Sciatic nerve (tissue), 2 donors: ENCODE measurements at places on chromosomes 4 and X.

DNA sequence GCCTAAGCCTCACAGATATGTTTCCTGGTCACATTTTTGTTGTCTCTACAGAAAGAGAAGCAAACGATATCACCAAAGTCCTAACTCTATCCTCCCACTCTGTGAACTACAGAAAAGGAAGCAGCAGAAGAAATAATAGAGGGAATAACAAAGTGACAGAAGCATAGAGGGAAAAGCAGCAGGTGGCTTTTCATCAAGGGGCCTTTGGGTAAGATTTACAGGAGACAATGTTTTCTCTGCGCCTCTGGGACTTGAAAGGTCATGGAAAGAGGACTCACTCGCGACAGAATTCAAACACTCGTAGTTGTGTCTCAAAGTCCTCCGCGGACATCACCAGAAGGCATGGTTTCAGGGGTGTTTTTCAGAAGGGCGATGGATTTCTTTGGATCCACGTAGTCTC is 66.1 kb downstream of the SORBS2 start:
- no peak for DNase-seq

DNA sequence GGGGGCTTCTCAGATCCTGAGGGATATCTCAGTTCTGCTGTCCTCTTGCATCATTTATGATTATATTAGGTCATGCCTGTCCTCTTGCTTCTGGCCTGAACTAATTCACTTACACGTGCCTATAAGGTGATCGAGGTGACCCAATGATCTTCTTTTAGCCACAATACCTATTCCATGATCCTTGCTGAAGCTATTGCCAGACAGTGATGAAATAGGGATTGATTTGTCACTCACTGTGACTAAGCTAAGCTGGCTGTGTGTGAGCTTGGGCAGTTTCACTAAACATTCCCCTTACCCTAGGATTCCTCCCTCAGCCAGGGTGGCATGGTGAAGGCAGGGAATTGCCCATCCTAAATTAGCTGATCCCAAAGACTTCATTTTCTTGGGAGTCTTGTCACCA is 19.0 kb downstream of the HADH start:
- DNase-seq, result no peak

GRCh38 chr4:106481801-106482200 is 113.2 kb upstream of the GIMD1 start:
- DNase-seq, result no peak

- DNase-seq, result no peak
Measured at GRCh38 chr4:154422152-154422551, 69.4 kb downstream of the DCHS2 start.

DNA sequence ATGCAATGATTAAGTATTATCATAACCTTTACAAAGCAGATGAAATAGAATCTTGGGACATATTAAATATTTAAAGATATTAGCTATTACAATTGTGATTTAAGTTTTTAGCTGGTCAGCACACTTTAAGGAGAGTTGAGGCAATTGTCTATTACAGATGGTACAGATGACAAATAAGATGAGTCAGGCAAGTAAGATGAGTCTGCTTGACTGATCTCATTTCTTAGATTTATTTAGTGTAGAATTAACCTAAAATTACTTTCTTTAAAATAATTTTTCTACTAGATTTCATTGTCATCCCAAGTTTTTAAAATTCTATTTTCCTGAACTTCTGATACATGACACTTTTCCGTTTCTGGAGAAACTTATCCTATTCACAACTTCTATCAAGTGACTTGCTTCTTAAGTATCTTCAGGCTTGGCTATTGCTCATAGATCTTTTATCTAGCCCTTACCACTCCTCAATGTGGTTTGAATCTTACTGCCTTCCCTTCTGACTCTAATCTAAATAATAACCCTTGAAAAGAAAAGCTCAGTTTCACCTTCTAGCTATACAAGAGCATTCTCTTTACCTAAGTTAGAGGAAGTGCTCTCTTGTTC is 32.9 kb downstream of the CXCL1 start:
- no peak for DNase-seq

DNA sequence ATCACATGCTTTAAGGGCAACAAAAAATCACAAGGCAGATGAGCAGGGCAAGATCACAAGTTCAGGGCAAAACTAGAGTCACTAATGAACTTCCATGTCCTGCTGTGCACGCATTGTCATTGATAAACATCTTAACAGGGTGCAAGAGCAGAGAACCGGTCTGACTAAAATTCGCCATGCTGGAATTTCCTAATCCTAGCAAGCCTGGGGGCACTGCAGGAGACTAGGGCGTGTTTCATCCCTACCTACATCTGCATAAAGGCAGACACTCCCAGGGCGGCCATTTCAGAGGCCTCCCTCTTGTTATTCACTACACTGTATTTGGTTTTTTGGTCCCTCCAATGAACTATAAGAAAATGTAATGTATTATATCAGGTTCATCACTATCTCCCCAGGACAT is 203.6 kb downstream of the ARHGEF9 start:
- no peak for DNase-seq

DNA sequence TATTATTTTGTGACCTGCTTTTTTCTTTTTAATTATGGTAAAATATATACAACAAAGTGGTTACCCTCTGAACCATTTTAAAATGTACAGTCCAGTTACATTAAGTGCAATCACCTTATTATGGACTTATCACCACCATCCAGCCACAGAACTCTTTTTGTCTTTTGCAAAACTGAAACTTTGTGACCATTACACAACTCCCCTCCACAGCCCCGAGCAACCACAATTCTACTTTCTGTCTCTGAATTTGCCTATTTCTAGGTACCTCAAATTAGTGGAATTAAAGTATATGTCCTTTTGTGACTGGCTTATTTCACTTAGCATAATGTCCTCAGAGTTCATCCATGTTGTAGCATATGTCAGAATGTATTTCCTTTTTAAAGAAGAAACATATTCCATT is 39.3 kb upstream of the WWC2 start:
- DNase-seq, result no peak

- DNase-seq, result no peak
Measured at GRCh38 chr4:185868983-185869382, 57.0 kb upstream of the SORBS2 start.

DNA sequence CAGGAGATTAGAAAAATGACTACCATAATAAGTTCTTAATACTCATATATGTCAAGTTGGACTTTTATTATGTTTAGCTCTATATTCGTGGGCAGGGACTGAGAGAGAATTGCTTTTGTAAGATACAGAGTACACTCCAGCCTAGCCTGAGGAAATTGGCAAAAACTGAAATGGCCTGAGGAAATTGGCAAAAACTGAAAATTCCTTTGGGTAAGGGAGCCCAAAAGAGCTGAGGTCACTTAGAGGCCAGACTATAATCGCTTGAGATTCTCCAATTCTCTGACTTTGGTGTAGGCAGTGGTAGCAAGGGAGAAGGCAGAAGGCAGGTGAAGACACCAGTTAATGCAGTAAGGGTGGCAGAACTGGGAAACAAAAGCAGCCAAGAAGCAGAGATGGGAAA is 124.5 kb upstream of the HCCS start:
- no peak for DNase-seq

DNA sequence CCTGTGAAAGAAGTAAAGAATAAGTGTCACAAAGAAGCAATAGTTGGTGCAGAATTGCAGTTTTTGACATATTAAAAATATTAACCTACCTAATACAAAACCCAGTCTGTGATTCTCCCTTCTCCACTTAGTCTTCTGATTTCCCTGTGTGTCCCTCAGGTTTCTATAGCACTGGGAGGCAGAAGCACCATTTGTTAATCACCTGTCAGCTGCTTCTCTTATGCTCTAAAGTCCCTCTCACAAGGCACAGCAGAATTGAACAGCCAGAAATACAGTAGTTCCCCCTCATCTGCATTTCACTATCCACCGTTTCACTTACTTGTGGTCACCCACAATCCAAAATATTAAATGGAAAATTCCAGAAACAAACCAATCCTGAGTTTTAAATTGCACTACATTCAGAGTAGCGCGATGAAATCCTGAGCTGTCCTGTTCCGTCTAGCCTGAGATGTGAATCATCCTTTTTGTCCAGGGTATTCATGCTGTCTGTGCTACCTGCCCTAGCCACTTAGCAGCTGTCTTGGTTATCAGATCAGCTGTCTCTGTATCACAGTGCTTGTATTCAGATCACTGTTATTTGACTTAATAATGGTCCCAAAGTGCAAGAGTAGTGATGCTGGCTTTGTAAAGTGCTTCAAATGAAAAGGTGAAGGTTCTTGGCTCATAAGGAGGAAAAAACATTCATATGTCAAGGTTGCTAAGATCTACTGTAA is 984.1 kb upstream of the GRID2 start:
- no peak for DNase-seq

DNA sequence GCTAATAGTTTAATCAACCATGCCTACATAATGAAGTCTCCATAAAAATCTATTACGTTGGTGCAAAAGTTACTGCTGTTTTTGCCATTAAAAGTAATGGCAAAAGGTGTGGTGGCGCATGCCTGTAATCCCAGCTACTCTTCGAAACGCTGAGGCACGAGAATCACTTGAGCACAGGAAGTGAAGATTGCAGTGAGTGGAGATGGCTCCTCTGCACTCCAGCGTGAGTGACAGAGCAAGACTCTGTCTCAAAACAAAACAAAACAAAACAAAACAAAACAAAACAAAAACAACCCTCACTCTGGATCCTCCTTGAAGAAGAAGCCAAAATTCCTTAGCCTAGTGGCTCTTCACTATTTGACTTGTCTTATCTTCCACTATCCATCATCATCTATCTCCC is 78.0 kb downstream of the MSN start:
- no peak for DNase-seq

DNA sequence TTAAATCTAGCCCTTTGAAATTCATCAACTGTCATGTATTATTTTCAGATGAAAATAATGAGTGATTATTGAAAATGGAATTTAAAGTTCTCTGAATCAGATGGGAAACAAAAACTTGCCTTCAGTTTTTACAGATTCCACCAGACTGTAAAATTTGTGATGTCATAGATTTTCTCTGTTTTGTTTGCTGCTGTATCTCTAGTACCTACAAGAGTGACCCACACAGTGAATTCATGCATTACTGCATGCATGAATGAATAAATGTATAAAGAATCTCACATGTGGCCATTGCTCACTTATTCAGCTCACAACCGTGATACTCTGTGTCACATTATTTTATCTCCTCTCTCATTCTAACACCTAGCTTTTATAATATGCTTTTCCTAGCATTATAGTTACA is 532.2 kb upstream of the AGA start:
- DNase-seq, result no peak

DNA sequence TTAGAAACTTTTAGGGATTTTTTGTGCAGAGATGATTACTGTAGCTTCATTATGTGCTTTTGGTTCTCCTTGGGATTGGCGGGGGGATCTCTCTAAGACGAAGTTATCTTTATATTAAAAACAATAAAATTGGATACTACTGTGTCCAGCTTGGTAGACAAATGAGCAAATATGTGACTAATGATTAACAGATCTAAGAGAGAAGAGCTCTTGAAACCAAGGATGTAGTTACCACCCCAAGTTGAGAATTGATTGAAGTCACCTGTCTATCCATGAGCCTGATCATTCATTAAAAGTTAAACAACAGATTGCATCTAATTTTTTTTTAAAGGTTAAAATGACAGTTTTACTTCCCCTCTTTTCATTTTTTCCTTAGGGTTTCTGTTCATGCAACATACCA is 8.7 kb downstream of the PAICS start:
- DNase-seq, result no peak

- DNase-seq, result no peak
Measured at GRCh38 chr4:132859929-132860328, 289.2 kb upstream of the PCDH10 start.

DNA sequence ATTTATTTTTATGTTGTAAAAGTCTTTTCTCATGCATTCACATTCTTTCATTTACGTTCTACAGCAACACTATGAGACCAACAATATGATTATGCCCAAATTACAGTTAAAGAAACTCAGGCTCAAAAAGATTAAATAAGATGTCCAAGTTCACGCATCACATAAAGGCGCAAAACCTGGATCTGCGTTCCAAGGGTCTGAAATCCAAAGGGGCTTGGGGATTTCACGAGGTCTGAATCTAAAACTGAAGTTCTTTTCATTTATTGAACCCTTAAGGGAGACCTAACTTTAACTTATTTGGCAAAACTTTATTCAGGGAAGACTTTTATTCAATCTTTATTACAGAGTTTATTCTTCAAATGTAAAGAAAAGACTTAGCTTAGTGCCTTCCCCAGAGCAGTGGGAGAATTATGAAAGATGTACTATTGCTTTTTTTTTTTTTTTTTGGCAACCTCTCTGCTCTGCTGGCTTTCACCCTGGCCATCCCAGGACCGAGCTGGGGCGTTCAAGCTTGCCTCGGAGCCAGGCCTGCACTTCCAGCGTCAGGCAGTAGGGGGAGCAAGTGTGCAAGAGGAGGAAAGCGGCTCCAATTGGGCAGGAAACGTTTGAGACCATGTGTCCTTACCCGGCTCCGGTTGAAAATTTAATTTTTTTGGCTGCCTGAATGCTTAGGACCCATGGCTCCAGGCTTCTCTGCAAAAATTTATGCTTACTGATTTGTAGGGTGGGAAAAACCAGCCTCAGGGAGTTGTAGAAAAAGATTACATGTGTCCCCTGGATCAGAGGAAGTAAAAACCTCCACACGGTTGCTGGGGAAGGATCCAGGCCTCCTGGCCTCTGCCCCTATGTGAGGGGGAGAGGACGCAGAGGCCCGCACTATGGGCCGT is 344.3 kb upstream of the KLF3 start:
- DNase-seq, result peak; percentile 99

- DNase-seq, result no peak
Measured at GRCh38 chr4:118973295-118973694, 84.6 kb downstream of the SYNPO2 start.

DNA sequence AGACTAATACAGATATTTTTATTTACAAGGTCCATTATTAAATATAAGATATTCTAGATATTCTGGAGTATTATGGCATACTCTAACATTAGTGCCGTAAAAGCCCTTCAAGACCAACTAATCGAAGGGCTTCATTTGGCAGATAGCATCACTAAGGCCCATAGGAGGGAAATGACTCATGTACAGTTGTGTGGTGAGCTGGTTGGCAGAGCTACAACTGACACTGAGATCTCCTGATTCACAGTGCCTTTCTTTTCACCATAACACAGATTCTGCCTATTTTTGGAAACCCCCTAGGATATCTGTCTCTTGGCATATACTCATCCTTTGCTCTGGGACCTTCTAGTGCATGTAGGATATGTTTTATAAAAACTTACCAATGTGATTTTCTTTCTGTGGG is 201.7 kb upstream of the AFF2 start:
- no peak for DNase-seq

DNA sequence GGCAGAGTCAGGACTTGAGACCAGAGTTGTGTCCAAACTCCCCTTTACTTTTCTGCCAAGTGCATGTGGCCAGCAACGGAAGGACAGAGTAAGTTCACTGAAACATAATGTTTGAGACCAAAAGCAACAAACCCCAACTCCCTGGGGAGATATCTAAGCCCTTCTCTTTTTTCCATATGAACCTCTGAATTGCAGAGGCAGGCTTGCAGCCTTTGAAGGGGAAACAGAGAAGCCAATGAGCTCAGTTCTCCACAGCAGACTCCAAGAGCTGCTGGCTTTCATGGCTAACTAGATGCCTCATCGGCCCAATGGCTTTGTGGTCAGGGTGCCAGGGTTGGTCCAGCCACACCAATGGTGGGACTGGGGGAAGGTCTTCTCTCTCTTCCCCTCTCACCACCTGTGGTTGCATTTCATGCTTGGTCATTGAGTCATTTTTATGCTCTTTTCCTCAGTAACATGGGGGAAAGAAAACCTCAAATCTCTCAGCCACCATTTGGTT is 34.0 kb downstream of the STARD8 start:
- DNase-seq, result no peak
